Activated T-cell treated with anti-CD3 and anti-CD28 coated beads for 24 hours (primary cell): ENCODE measurements at places on chromosomes 6 and 20.

DNA sequence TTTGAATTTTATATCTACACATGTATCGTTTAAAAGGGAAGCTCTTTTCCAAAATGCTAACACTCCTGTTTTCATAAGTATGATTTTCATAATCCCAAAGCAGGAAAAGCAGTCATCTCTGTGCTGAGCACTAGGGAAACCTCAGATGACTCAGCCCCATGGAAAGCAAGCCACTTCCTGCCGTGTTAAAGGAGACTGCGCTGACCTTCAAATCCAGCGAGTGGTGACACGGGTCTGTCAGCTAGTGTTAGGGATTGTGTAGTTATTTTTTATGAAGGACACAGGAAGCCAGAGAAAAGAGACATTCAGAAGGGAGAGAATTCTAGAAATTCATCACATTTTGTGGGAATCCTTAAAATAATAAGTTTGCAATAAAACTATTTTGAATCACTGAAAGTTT lies 57.0 kb upstream of the CD93 start:
- DNase-seq, result no peak

DNA sequence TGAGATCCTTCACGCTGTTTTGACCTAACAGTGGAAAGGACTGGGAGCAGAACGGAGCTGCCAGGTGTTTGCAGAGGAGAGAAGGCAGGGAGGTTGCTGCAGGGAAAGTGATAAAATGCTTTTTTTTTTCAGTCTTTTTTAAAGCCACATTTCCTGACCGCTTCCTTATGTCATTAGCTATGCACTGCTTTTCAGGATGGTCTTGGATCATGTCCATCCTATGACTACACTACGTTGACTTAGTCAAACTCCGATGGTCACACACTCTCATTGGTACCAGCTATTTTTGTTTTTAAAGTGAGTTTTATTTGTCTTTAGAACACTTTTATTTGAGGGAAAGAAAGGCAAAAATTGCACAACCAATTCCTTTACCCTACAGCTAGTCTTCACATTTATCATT lies 89.2 kb upstream of the EXOC2 start:
- no peak for DNase-seq

- DNase-seq, result no peak
Measured at GRCh38 chr6:140437619-140438345, 1063.3 kb upstream of the CITED2 start.

DNA sequence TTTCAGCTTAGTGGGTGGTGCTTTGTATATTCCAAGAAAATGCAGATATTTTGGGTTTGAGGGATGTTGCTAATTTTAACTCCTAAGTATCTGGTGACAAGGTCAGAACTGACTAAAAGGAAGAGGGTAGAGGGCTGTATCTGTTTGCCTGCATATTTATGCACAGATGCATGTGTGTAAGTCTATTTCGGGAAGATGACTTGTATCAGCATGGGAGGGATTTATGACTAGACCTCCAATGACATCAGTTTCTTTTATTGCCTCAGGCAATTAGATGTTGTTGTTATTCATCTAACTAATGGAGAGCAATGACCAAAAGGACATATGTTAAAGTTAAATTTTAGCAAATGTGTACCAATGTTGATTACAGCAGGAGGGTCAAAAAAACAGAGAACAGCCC lies 734.3 kb downstream of the QKI start:
- DNase-seq, result no peak

DNA sequence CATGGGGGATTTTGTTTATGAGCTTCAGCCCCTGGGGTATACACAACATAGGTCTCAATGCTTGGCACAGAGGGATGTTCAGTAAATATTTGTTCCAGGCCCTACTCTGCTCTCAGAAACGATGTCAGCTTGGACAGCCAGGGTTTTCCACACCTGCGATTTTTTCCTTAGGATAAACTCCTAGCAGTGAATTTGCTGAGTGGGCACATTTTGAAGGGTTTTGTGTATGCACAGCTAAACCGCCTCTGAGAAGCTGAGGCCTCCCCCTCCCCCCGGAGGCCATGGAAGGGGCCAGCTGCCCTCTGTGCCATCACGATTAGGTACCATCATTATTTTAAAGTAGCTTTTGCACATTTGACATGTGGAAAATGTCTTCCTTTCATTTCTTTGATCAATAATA lies 199.5 kb downstream of the TAF4 start:
- no peak for DNase-seq

DNA sequence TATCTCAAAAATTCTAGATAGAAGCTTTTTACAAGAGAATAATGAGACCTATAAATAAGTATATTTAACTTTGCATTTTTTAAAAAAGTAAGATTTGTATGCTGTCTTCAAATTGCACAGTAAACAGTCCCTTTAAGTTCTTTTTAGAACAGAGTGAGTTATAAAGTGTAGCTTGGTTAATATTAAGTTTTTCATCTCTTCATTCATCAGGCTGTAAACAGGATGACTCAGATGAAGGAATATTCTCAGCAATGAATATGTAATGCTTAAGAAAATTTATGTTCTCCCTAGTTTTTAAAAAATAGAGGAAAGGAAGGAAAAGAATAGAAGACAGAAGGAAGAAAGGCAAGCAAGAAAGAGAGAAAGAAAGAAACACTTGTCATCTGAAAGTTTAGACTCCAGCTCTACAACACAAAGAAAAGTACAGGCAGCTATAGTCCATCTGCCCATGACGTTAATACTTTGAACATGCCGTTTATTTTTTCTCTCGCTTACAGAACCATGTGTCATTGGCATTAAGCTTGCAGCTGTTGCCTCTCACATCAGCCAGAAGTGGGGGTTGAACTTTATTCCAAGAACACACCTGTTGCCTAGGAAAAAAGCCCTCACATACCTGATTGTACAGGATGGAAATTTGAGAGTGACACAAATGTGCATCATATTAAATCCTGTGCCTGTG lies 36.1 kb downstream of the CAP2 start:
- no peak for DNase-seq

- no peak for DNase-seq
Measured at GRCh38 chr20:11395581-11395980, 522.1 kb upstream of the BTBD3 start.

GRCh38 chr6:137465378-137466009 lies 28.7 kb downstream of the OLIG3 start:
- DNase-seq, result no peak

GRCh38 chr20:50464725-50465650 lies 45.2 kb upstream of the PTPN1 start:
- DNase-seq, result no peak

DNA sequence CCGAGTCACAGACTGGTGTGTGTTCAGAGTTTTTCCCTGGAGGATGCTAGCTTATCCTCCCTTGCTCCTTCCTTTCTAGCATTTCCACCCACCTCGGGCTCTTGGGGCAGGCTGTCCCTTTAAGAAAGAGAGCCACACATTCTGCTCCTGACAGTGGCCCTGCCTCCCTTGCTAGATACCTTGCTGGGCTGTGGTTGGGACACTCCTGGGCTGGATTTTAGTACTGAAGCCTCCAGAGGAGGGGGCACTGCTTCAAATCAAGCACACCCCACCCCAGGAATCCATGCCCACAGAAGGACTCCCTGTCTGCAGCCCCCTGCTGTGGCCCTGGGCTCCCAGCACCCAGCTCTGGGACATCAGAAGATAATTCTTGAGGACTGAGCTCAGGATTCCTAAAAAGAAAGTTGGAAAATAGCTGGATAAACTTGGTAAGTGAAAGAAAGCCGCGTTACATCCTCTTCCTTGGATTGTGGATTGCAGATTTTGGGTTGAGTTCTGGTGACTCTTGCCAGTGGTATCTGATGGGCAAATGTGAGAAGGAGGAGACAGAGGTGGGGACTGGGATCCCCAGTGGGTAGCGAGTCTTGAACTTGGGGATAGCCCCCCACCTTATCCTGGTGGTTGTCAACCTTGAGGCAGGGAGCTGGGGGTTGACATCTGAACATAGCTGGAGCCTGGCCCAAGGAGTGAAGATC lies 29.0 kb downstream of the DAAM2 start:
- no peak for DNase-seq

GRCh38 chr20:58714340-58714922 lies 21.8 kb downstream of the NPEPL1 start:
- DNase-seq, result no peak

GRCh38 chr6:119858901-119859300 lies 509.3 kb upstream of the MAN1A1 start:
- DNase-seq, result no peak
